NCI-H748 treated with DMSO at 0.1 percent for 48 hours (cell line): ENCODE measurements at places on chromosomes 1 and 21.

GRCh38 chr1:2141025-2141424, 53.5 kb downstream of the FAAP20 start:
- no peak for DNase-seq

- no peak for DNase-seq
These were observed 315.9 kb downstream of the ST6GALNAC3 start for GRCh38 chr1:76390456-76390855.

DNA sequence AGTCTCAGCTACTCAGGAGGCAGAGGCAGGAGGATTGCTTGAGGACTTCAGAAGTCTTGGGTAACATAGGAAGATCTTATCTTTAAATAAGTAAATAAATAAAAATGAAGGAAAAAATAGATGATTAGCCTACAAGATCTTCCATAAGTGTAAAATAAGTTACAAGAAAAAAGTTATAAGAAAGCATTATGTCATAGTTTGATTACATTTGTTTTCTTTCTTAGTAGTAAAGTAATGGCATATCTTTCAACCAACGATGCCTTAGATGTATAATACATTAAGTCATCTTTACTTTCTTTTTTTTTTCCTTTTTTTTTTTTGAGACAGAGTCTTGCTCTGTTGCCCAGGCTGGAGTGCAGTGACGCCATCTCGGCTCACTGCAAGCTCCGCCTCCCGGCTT, 46.5 kb downstream of the SNRPE start:
- DNase-seq, result no peak

DNA sequence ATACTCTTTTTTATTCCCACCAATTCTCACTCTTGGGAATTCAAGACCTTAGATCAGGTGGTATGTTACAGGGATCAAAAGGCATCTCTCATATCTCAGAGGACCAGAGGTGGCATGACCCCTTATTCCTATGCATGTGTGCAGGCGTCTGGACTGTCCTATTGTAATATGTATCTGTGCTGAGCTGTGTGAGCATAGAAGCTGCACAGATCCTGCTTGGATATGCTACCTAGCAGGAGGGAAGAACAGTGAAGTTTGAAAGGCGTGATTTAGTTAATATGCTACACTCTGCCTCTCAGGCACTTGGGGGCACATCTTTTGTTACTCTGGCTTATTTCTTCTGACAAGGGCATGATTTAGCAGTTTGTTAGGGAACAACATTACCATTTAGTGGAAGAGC, 86.7 kb upstream of the ZRANB2 start:
- no peak for DNase-seq

GRCh38 chr1:167546935-167547334, 6.6 kb downstream of the CREG1 start:
- no peak for DNase-seq
